ENCODE measurements at places on chromosomes 5 and 9.

DNA sequence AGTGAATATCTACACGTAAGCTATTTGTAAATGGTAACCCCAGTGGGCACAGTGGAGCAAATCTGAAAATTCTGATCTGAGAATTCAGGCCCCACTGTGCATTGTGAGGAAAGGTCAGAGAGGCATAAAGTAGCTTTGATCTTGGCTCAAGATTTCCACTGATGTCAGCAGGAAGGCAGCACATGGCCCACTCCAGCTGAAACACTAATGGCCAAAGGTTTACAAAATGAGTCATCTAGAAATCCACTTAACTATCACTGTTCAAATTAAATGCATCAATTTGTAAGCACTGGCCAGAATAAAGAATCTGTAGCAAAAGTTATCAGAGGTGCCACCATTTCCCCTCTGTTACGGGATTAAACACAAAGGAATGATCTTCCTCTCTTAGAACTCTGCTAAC, 191.6 kb downstream of the C9orf152 start:
- no peak for DNase-seq

GRCh38 chr5:134917070-134917815, 12.3 kb downstream of the PCBD2 start:
- DNase-seq, result no peak

DNA sequence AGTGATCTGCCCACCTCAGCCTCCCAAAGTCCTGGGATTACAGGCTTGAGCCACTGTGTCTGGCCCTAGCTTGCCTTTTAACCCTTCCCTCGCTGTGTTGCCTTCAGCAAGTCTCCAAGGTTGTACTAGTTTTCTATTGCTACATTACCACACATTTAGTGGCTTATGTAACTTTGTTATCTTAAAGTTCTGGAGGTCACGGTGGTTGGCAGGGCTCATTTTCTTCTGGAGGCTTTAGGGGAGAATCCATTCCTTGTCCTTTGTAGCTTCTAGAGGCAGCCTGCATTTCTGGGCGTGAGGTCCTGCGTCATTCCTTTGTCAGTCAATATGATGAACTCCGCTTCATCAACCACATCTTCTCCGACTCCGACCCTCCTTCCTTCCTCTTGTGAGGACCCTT, 2.9 kb upstream of the PRRC2B start:
- no peak for DNase-seq

DNA sequence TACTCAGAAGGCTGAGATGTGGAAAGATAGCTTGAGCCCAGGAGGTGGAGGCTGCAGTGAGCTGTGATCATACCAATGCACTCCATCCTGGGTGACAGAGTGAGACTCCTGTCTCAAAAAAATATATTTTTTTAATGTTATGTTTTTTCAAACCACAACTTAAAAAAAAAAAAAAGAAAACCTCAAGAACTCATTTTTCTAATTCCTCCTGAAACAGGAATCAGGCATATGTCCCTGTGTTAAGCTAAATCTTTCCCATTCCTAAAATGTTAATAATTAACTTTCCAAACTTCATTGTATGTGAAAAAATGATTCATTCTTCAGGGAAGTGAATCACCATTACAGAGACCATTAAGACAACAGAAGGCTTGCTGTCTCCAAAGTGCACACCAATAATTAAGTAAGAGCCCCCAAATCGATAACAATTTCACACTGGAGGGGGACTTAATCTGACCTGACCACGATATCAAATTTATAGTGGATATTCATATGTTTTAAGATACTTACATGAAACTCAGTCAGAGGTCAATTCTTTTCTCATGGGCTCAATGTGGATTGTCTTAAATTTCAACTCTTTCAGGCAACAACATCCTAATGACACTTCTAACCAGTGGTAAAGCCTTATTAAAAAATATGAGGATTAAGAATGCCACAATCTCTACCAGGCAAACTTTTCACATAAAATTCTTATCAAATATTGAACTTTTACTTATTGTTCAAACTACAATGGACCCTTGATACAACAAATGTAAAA, 5.2 kb downstream of the CEMIP2 start:
- DNase-seq, result no peak

GRCh38 chr5:33321026-33321425, 119.7 kb upstream of the TARS1 start:
- DNase-seq, result no peak

DNA sequence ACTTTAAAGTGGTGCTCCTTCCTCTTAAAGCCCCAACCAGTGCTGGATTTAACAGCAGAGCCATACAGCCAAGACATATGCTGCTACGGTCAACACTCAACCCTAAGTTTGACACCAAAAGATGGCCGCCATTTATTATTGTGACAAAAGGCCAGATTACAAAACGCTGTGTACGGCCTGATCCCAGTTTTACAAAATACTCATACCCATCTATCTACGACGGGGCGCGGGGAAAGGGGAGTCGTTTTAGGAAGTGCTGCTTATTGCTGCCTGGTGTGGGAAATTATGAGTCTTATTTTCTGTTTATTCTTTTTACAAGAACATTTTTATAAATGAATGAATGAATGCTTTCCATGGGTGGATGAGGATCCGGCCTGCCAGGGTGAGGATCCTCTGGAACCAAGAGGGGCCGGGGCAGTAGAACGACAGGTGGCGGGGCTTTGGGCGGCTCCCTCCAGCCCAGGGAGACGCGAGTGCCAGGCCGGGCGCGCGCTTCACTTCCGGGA, 457 bp upstream of the IDNK start:
- DNase-seq, result no peak

DNA sequence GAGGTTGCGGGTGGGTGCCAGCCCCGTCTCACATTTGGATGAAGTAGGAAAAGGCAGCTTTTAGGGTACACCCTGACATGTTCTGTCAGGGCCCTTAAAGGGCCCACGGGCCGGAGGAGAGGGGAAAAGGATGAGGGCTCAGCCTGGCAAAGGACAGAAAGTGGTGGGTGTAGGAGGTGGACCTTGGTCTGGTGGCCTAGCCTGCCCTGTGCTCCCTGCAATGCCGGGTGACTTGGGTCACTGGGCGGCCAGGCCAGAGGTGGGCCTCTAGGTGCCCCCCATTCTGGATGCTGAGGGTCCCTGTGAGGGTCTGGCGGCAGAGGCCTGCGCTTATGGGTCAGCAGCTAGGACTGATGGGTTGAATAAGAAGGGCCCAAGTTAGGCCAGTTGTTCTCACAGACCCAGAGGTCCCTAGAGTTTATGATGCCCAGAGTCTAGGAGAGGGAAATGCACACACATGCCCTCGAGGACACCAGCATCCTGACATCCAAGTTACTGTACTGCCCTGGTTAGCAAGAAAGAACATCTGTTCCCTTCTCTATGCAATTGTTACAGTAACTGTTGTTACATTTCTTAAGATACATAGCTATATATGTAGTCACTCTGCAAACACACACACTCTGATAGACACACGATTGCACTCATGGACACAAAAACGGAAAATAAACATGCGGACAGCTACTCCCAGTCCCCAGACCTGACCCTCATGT, 12.5 kb downstream of the TRIM7 start:
- DNase-seq, result no peak

- no peak for DNase-seq
Observed at GRCh38 chr9:18705796-18706392, 231.9 kb downstream of the ADAMTSL1 start.

GRCh38 chr5:39758426-39758825, 333.6 kb upstream of the DAB2 start:
- no peak for DNase-seq
